Activated T-helper 1 cell treated with Interleukin-2 at 50 U/mL for 16 hours (primary cell): ENCODE measurements at places on chromosomes 11 and 22.

DNA sequence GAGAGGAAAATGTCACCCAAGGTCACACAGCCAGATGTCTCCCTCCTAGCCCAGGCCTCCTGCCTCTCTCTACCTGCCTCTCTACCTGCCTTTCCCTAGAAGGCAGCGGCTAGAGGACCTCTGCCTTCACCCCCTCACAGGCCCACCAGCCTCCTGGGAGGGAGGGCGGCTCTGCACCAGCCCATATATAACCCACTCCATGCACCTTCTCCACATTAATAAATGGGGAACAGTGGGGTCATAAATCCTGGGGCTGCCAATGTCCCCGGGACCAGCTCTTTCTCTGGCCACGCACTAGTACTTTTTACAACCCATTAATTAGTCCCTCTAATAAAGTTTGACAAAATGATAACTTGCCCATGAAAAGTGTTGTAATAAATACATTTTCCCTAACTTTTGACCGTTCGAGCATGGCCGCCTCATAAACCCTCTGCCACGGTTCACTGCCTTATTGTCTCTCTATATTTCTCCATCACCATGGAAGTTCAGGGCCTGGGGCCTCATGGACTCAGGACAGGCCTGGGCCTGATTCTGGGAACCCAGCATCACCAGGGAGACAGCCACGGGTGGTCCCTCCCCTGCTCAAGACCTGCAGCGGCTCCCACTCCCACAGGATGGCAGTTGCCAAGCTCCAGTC lies 102.1 kb downstream of the MN1 start:
- DNase-seq = no peak

- no peak for DNase-seq
These were observed 15.1 kb downstream of the RCN1 start for GRCh38 chr11:32105871-32106560.

- no peak for DNase-seq
These were observed 5.7 kb downstream of the TSKU start for GRCh38 chr11:76788661-76789442.

- peak; percentile 20 for DNase-seq
These were observed 2.9 kb upstream of the SGSM1 start for GRCh38 chr22:24803064-24803542.

GRCh38 chr11:46099963-46100316 lies 21.3 kb downstream of the PHF21A start:
- no peak for DNase-seq

DNA sequence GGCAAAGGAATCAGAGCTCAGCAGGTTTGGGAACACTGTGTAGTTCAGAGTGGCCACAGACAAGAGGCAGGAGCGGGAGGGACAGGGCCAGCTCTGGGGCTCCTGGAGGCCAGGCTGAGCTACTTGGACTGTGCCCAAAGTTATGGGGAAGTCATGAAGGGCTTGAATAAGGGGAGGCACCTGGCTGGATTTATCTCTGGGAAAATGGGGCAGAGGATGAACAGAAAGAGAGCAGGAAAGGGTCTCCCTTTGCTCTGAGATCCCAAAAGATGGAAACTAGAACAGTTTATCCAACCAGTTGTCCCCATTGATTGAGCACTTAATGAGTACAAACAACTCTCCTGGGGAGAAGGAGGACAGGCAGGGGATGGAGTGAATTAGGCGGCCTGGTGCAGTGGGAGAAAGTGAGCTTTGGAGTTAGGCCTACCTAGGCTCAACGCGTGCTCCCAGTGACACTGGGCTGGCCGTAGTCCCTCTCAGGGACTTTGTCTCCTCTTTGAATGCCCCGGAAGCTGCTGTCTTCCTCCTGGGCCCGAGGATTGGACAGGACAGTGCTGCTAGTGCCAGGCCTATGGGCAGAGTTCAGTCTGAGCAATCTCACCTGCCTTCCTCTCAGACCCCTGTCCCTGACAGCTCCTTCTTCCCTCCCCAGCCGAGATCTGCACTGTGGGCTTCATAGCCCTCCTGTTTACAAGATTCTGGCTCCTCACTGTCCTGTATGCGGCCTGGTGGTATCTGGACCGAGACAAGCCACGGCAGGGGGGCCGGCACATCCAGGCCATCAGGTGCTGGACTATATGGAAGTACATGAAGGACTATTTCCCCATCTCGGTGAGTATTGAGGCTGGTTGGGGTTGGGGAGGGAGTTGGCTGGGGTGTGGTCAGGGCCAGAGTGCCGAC lies 2.0 kb downstream of the MOGAT2 start:
- no peak for DNase-seq

- DNase-seq = no peak
These were observed 27.9 kb downstream of the FAM83F start for GRCh38 chr22:40022536-40023240.

DNA sequence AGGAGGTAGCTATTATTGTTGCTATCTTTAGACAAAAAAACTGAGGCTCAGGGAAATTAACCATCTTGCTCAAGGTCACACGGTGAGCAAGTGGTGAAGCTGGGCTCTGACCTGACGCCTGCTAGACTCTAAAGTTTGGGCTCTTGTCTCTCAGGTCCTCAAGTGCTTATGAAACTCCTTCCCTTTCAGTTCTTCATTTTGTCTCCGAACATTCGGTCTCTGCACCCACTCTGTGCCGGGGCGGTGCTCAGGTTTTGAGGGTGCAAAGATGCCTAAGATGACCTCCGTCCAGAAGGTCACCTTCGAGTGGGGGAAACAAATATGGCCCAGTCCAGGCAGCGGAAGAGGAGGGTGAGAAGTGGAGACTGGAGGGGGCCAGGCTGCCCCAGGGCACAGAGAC lies 16.0 kb downstream of the OVOL1 start:
- no peak for DNase-seq
